ENCODE measurements at places on chromosomes 5 and 9.

- no peak for DNase-seq
These were observed 2.2 kb upstream of the FOXD1 start for GRCh38 chr5:73450672-73451223.

GRCh38 chr9:2230362-2230761, 215.2 kb downstream of the SMARCA2 start:
- no peak for DNase-seq

- no peak for DNase-seq
These were observed 10.8 kb downstream of the RIOK2 start for GRCh38 chr5:97172227-97172626.

GRCh38 chr5:56861893-56862485, 46.6 kb downstream of the MAP3K1 start:
- DNase-seq, result no peak

- no peak for DNase-seq
These were observed 4.6 kb upstream of the SAR1B start for GRCh38 chr5:134637116-134637721.

DNA sequence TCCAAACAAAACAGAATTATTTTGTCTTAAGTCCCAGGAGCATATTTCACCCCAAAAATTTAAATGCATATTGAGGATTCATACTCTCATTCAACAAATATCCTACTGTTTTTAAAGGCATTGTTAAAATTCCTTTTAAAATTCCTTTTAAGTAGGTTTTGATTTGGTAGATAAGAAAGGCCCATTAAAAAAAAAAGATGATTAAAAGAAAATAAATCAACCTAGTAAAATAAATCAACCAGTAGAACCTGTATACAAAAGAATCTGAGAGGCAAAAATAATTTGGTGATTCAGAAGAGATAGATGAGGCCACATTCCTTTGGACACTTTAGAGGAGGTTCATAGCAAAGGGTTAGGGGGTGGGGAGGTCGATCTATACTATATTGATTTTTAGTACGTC, 585.3 kb upstream of the TLE4 start:
- no peak for DNase-seq

- DNase-seq, result no peak
These were observed 424.2 kb downstream of the IRX1 start for GRCh38 chr5:4019841-4020240.

DNA sequence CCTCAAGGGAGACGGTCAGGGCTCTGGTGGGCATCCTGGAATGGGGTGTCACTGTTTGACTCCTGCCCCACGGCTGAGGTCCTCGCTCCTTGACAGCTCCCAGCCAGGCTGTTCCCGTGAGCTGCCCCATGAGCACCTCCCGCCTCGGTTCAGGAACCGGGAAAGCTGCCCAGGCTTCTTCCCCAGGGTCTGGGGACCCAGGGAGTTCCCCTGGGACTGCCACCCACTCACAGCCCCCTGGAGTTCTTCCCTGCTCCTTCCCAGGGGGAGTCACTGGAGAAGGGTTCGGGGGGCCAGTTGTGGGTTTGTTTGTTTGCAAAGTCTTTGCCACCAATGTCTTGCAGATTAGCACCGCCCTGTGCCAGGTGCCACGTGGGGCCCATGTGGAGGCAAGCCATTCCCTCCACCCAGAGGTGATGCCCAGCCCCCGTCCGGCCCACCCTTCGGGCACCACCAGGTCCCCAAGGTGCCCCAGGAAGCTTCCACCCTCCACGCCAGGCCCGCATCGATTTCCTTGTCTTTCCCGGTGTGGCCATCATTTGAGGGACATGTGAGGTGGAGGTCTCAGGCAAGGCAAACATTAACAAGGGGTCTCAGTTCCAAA, 1.3 kb downstream of the PLPP7 start:
- DNase-seq, result no peak

GRCh38 chr5:90571147-90571773, 12.7 kb downstream of the ADGRV1 start:
- no peak for DNase-seq

GRCh38 chr5:54278036-54278830, 32.1 kb downstream of the ARL15 start:
- no peak for DNase-seq

GRCh38 chr9:87122947-87123685, 175.8 kb upstream of the GAS1 start:
- DNase-seq, result no peak

DNA sequence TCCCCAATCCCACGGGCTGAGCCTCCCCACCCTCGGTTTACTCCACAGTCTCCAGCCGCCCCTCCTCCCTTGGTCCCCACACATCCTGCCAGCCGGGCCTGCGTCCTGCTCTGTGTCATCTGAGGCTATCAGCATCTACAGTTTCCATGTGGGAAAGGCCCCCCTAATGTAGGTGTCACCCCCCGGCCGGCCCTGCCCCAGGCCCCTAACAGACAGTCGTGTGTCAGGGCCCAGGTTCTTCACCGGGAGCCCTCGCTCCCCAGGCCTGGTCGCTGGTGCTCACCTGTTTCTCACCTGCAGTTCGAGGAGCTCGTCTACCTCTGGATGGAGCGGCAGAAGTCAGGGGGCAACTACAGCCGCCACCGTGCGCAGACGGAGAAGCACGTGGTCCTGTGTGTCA, 62.7 kb downstream of the KCNT1 start:
- no peak for DNase-seq

DNA sequence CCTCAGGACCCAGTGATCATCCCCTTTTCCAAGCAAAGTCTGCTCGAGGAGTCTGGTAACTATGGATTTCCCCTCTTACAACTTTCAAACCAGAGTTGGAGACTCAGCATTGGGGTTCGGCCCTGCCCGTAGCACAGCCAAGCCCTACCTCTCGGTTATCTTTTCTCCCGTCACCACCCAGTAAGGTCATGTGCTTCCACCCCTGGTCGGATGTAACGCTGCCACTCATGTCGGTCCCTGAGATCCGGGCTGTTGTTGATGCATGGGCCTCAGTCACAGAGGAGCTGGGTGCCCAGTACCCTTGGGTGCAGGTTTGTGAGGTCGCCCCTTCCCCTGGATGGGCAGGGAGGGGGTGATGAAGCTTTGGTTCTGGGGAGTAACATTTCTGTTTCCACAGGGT, 1.2 kb downstream of the GALT start:
- no peak for DNase-seq

DNA sequence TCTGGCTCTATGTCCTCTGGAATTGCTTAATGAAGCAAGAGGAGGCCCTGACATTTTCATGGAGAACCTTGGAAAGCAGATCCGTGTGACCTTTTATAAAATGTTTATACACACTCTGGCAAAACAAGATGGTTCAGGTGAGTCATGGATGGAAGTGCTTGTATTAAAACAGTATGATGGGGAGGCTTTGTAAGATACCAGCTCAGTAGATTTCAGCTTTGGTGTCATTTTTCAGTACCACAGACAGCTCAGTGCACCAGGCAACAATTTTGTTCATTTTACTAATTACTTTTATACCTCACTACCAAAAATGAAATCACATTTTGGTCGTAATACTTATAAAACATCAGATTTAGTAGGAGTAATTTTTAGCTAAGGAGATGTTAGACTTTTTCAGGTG, 5.2 kb downstream of the KCNN2 start:
- DNase-seq, result no peak

DNA sequence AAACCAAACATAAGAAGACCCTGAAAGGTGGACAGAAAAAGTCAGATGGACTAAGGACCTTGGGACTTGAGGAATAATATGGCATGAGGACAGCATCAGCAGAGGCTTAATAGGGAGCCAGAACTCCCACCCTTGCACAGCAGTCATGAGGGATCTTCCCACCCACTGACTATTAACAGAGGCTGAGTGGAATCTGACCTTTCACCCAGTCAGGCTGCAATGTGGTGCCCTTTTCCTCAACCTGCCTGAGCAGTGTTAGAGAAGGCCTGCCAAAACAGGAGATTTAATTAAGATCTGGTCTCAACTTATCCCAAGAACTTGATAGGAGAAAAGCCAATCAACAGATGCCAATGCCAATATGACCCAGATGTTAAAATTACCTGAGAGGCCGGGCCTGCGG, 481.9 kb downstream of the KDM4C start:
- DNase-seq, result no peak

DNA sequence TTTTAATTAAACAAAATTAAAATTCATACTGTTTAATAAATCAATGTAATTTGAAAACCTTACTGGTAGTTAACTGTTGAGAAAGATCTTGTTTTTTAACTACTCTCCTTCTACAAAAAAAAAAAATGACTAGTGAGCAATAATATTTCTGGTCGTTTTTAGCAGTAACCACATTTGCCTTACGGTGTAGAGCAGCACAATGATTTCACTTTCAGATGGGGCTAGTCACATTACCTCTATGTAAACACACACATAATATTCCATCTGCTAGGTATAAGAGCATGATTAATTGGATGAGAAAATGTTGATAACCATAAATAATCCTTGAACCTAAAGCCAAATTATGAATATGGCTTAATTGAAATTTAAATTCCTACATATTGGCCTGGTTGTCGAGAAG, 198.1 kb downstream of the CHSY3 start:
- no peak for DNase-seq

- no peak for DNase-seq
These were observed 217.6 kb upstream of the DMRTA1 start for GRCh38 chr9:22229069-22229468.

GRCh38 chr9:127667127-127667844, 39.5 kb upstream of the CFAP157 start:
- DNase-seq, result no peak

- DNase-seq, result no peak
These were observed 164.2 kb downstream of the ICE1 start for GRCh38 chr5:5586721-5587120.

- DNase-seq, result no peak
These were observed 11.7 kb downstream of the MAP3K1 start for GRCh38 chr5:56827049-56827448.

DNA sequence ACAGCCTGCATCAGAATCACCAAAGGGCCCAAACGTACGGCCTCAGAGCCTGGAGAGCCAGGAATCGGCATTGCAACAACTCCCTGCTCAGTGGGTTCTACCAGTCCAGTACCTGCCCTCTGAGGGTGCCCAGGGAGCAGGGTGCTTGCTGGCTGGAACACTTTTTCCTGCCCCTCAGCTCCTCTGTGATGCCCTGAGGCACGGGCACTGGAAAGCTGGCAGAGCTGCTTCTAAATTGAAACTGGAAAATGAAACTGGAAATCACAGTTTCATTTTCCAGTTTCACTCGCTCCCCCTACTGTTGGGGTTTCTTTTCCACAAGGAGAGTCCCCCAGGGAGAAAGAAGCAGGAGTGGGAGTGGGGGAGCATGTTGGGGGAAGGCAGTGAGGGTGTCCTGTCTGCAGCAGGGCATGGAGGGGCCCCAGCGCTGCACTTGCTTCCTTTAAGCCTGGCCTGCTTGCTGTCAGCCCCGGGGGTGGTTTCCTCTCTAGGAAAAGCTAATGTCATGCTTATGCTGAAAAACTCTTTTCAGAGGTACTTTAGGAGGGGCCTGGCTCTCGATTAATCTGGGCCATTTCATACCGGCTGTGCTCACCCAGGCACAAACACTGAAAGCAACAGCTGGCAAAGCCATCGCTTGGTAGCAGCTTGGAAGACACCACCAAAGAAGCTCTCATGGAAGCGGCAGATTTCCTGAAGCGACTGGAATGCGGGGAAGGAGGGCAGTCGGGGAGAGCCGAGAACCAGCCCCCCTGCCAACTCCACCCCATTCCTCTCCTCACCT, 26.2 kb downstream of the IRF1 start:
- DNase-seq, result no peak

DNA sequence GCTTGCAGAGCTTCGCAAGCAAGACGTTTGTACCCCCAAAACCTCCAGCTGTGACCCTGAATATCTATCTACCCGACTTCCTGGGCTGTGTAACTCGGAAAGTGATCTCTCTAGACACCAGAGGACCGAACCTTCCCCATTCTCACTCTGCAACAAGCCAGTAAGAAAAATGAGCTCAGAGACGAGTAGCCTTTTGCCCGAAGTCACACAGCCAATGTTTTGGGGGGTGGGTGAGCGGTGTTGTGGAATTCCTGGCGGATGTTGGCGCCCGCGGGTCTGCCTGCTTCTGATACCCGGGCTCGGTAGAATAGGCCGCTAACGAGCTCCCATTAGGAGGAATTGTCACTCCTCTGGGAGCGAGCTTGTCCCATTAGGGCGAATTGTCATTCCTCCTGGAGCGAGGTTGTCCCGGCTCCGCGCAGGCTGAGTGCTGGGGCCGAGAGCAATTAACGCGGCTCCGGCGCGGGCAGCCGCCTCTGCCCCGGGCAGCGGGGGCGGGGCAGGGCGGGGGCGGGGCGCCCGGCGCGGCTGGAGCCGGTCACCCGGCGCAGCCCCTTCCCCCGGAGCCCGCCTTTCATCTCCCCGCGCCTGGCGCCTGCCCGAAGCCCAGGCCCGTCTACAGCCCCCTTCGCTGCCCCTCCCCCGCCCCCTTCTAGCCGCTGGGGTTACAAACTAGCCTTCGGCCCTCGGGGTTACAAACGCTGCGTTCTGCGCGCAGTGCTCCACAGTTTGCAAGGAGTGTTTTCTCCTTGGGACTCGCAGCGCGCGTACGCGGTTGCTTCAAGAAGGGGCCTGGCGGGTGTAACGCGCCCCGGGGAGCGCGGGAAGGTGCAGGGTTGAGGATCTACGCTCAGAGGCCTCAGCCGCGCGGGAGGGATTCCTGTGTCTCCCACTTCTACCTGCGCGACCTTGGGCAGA, 3.5 kb upstream of the MSX2 start:
- no peak for DNase-seq

DNA sequence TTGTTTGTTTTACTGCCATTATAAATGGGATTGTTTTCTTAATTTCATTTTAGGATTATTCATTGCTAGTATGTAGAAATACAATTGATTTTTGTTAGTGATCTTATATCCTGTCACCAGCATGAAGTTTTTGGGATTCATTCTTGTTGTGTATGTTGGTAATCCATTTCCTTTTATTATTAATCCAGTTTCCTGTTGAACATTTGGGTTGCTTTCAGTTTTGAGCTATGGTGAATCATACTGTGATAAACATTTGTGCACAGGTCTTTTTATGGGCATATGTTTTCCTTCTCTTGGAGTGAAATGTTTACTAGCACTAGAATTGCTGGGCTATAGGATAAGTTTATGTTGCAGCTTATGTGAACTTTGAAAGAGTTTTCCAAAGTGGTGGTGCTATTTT, 69.6 kb downstream of the MAN2A1 start:
- no peak for DNase-seq

GRCh38 chr5:3535414-3536211, 60.0 kb upstream of the IRX1 start:
- DNase-seq, result no peak

DNA sequence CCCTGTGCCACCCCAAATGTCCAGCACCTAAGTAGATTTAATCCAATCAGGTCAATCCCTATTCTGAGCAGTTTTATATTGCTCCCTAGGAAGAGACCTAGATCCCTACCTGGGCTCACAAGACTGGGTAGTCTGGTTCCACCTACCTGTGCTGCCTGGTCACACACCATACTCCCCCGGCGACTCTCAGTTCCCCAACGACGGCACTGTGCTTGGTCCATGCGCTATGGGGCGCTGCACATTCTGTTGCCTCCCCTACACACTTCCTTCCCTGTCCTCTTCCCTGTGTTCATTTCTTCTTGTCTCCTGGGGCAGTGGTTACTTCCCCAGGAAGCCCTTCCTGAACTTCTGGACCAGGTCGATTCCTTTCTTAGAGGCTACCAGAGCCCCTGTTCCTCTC, 109.9 kb upstream of the IL12B start:
- no peak for DNase-seq
